ENCODE measurements at places on chromosomes 1 and 21.

DNA sequence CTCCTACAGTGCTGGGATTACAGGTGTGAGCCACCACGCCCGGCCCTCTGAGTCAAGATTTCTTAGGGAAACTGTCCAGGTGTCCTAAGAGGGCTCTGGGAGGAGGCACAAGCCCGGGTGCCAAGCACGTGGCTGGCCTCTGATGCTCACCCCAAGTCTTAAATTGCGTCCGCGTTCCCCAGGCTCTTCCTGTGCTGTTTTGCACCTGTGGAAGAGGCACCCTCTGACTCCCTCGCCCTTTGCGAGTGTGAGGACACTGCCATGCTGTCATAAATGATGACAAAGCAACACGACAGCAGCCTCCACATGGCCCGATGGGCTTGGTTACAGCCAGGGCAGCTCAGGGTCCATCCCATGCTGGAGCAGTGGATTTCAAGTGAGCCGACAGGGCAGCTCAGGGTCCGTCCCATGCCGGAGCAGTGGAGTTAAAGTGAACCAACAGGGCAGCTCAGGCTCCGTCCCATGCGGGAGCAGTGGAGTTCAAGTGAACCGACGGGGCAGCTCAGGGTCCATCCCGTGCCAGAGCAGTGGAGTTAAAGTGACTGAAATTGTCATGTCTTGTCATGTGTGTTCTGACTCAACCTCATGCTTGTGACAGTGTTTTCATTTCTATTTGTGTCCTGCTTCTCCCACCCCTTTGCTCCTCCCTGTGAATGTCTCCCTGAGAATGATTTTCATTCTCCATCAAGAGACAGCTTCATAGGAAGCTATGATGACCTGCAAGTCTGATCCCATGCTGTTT, 33.9 kb downstream of the PCNT start:
- no peak for DNase-seq

- DNase-seq: no peak
Measured at GRCh38 chr21:45875416-45875760, 106.2 kb upstream of the COL6A1 start.

DNA sequence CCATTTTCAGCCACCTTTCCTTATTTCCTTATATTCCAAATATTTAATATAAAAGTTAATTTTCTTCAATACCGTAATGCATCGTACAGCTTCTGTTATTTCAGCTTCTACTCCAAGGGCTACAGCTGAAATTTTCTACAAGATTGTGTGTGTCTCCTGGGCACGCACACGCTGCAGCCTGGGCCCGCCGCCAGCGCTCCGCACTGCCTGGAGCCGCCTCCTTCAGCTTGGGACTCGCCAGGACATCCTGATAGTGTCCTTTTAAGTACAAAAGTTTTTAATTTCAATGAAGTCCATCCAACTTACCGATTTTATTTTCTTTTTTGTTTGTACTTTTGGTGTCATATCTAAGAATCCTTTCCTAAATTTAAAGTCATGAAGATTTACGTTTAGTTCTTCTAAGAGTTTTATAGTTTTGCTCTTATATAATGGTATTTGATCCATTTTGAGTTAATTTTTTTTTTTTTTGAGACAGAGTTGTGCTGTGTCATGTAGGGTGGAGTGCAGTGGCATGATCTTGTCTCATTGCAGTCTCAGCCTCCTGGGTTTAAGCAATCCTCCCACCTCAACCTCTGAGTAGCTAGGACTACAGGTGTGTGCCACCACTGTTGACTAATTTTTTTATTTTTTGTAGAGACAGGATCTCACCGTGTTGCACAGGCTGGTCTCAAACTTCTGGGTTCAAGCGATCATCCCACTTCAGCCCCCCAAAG, 82.8 kb downstream of the AXDND1 start:
- DNase-seq: no peak

DNA sequence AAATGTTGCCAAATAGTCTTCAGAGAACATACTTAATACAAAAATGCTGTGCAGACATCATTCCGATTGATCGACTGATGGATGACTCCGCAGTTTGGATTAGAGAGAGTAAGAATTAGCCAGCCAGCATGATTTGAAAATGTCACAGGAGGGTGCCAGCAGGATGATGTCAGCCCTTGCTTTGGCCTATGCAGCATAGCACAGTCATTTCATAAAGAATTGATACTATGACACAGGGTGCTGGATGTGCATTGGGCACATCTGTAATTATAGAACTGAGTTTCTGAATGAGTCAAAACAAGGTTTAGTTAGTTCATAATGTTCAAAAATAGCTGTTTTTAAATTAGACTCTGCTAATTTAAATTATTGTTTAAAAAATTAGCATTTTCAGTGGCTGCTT, 21.6 kb upstream of the TRAF5 start:
- peak; percentile 58 for DNase-seq

GRCh38 chr1:208465786-208466590, 221.8 kb upstream of the PLXNA2 start:
- no peak for DNase-seq

DNA sequence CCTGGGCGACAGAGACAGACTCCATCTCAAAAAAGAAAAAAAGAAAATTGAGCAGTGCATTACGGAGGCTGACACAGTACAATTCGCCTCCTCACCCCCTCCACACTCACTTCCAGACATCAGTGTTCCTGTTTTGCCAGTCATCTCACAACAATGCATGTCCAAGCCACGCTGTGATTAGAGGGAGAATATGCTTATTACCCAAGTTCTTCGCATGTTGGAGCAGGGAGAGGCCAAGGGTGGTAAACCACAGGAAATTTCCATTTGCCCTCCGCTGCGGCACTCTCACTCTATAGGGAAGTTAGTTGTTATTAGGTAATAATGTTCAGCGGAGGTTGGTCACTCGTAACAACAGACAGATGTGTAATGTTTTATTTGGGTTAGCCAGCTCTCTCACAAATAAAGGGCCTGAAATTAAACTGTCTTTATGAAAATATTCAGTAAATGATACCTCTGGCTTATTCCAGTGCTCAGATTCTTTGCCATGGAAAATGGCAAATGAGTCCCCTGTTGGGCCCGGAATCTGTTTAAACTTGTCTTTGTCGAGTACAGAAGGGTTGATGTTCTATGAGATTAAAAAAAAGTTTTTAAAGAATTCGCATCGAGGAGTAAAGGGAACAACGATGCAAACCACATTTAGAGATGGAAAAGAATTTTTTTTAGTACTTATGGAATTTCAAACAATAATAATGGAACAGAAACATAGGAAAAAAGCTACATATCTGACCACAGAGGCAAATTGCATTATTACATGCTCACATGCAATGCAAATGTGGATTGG, 33.1 kb downstream of the KCNJ15 start:
- DNase-seq: no peak

- no peak for DNase-seq
Measured at GRCh38 chr1:192224396-192224795, 66.1 kb downstream of the RGS18 start.

- DNase-seq: no peak
Measured at GRCh38 chr21:33174756-33175155, 55.0 kb upstream of the IFNAR2 start.

DNA sequence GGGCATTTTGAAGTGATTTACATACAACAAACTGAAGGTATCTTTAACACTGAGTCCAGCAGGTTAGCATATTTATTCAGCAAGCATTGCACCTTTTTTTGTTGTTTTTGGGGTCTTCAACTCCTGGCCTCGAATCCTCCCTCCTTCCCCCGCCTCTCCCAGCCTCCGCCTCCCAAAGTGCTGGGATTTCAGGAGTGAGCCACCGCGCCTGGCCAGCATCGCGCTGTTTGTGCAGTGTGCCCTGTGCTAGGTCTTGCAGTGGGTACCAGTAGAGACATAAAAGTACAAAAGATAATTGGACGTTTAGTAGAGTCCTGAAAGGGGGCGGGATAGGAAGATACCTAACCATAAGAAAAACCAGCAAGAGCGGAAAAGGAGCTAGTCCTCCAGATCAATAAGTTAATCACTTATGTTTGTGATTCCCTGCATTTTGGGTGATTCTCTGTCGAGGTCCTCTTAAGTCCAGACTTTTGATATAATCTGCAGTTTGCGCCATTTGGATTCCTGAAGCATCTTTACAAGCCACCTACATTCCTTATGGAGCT, 111.8 kb downstream of the OSBPL9 start:
- no peak for DNase-seq

DNA sequence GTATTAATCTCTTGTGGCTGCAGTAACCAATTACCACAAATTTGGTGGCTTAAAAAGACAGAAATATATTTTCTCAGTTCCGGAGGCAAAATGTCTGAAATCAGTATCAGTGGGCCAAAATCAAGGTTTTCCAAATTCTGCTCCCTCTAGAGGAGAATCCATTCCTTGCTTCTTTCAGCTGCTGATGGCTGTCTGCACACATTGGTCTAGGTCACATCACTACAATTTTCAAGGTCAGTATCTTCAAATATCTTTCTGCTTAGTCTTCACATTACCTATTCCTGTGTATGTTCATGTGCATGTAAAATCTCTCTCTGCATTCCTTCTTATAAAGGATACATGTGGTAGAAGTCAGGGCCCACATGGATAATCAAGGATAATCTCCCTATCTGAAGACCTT, 999.4 kb downstream of the KCNT2 start:
- no peak for DNase-seq

DNA sequence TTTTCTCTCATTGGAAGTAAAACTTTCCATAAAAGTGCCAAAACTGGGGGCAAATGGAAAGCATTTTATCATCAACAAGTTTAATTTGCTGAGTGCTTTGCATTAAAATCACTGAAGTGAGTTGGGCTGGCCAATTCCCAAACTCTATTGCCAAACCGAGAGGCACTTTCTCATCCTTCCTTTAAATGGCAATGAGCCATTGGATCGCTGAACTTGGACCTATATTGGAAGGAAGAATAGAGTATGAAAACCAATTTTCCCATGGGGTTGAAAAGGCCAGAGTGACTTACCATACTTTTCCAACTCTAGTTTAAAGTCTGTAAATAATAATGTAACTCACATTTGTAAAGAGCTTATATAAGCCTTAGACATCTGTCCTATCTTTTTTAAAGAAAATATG, 189.1 kb upstream of the C1orf87 start:
- DNase-seq: no peak

DNA sequence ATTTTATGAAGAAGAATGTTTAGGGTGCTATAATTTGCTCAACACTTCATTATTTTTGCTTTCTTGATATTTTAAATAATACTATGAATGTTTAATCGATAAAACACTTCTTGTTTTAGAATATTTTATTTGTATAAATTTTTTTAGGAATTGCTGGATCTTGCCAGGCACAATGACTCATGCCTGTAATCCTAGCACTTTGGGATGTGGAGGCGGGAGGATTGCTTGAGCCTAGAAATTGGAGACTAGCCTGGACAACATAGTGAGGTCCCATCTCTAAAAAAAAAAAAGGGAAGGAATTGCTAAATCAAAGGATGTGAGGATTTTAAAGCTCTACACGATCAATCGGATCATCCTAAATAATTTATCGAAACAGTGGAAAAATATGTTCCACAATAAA, 17.6 kb downstream of the RNF11 start:
- no peak for DNase-seq

DNA sequence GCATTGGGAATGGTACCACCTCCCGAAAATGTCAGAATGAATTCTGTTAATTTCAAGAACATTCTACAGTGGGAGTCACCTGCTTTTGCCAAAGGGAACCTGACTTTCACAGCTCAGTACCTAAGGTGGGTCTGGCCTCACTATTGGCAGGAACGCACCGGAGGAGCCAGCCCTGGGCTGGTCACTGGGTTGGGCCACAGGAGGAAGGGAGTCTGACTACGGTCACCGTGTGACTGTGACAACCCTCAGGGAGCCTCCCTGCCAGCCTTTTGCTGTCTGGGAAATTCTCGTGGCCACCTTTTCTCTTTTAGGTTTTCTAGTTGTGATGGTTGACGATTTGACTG, 2.2 kb downstream of the IL10RB start:
- DNase-seq: no peak

- no peak for DNase-seq
Measured at GRCh38 chr1:93842750-93843500, 36.1 kb downstream of the DNTTIP2 start.

DNA sequence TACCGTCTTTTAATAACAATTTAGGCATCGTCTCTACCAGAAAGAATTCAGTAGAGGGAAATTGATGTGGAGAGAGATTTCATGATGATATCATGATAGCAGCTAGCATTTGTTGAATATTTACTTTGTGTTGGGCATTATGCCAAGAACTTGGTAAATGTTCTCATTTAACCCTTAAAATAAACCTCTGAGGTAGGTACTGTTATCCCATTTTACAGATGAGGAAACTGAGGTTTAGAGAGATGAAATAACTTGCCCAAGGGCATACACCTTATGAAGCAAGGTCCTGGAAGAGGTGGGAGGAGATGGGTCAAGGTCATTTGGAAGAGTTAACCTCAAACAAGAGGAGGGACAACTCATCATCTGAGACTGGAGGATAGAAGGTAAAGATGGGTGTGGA, 34.8 kb downstream of the TSNAX start:
- DNase-seq: no peak

DNA sequence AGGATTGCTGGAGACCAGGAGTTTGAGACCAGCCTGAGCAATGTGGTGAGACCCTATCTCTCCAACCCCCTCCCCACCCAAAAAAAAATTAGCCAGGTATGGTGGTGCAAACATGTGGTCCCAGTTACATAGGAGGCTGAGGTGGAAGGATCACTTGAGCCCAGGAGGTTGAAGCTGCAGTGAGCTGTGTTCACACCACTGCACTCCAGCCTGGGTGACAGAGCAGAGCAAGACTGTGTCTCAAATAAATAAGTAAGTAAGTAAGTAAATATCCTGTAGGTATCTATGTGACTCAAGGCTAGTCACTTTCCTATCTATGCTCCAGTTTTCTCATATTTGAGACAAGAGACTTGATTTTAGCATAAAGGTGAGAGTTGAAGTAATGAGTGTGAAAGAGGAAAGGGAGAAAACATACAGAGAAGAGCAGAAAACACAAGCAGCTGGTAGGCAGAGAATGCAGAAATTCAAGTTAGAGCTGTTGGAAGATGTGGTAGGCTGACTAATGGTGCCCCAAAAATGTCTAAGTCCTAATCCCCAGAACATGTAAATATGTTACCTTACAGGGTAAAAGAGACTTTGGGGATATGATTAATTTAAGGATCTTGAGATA, 7.5 kb downstream of the PPP1R12B start:
- no peak for DNase-seq

DNA sequence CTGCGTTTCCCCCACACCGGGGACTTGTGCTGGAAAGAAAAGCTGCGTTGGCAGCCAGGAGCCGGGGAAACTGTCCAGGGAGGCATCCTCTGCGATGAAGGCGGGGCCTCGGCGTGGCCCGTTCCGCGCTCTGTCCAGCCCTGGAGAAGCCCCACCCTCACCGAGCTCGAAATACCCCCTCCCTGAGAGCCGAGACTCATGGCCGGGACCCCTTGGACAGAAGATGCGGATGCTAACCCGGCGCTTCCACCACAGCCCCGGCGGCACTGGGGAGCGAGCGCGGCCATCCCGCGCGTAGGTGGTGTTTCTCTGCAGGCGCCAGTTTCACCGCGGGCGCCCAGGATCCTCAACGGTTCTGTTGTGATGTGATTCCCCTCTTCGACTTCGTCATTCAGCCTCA, 31.6 kb downstream of the PDE9A start:
- peak; percentile 45 for DNase-seq

- no peak for DNase-seq
Measured at GRCh38 chr1:25126562-25126961, 105.7 kb downstream of the SYF2 start.

Measured in stimulated activated CD8-positive, alpha-beta memory T cell treated with anti-CD3 and anti-CD28 coated beads, Interleukin-4, amount 100 ng/mL, for 48 hours (primary cell).